ENCODE measurements at places on chromosomes 6 and 20.

- no peak for DNase-seq
These were observed 3.7 kb downstream of the FAM83C start for GRCh38 chr20:35288325-35289060.

DNA sequence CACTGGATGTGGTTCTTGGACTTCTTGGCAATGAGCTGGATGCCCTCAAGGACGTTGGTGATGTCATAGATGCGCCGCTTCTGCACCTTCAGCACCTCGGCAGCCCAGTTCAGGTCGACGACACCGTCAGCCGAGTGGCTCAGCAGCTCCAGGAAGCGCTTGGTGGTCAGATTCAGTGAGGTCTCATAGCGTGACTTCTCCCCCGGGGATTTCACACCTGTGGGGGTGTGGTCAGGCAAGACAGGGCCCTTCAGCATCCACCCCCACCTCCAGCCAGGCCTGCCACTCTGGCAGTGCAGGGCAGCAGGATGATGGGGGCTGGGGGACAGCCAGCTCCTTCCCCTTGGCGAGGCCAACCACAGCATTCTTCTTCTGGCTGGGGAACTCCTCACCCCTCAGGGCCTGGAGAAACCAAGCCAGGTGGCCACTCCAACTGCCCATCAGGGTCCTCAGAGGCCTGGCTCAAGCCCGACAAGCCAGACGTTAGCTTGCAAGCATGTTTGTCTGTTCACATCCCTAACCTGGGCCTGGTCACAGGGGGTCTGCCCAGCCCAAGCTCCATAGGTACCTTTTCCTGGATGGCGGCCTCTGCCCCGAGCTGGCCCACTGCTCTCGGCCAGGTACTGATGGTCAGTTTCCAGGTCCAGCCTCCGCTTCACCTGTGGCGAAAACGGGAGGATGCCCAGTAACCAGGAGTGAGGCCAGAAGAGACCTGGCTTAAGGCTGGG, 5.7 kb upstream of the NECAB3 start:
- no peak for DNase-seq

- no peak for DNase-seq
These were observed 93.5 kb upstream of the BMP5 start for GRCh38 chr6:55968926-55969325.

- DNase-seq: no peak
These were observed 13.6 kb downstream of the GFOD1 start for GRCh38 chr6:13473768-13474165.

DNA sequence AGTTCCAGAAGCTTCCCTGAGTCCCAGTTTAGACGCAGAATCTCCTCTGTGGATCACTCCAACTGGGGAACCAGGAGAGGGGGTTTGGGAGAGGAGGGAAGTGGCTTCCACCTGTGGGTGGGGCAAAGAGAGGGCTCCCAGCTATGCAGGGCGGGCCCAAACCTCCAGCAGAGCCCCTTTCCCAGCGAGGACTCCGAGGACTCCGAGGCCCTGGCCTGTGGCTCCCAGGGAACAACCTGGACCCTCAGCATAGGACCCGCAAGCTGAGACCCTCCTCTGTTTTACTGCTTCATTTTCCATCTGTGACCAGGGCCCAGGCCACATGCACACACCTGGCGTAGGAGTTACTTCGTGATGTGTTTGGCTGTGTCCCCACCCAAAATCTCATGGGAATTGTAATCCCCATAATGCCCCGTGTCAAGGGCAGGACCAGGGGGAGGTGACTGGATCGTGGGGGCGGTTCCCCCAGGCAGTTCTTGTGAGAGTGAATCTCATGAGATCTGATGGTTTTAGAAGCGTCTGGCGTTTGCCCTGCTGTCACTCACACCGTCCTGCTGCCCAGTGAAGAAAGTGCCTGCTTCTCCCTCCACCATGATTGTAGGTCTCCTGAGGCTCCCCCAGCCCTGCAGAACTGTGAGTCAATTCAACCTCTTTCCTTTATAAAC, 27.9 kb downstream of the NTSR1 start:
- no peak for DNase-seq

- no peak for DNase-seq
These were observed 809 bp upstream of the NOL7 start for GRCh38 chr6:13614126-13614925.

GRCh38 chr6:99282479-99283062, 66.9 kb downstream of the FAXC start:
- DNase-seq: no peak

DNA sequence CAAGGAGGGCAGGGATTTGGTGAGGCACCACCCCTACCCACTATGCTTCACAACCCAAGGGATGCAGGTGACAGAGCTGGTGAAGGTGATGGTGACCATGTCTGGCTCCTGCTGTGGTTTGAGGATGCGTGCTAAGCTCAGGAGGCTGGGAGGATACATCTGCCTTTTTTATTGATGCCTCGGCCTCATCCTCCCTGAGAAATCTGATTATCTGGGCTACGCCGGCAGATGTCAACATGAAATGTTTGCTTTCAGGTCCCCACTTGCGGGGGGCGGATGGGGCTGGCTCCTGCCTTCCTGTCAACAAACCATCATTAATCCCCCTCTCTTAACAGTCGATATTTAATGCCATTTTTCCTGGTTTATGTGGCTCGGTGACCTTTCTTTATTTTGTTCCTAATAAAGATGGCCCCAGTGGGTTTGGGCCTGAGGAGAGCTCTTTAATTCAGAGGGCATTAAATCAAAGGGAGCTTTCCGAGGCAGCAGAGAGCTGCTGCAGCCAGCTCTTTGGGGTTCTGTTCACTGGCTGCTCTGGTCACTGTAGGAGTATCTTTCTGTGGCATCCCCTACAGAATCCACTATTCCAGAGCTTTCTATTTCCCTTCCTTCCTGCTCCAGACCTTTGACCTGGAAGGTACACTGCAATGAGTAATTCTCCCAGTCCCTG, 33.5 kb upstream of the LRFN2 start:
- no peak for DNase-seq

DNA sequence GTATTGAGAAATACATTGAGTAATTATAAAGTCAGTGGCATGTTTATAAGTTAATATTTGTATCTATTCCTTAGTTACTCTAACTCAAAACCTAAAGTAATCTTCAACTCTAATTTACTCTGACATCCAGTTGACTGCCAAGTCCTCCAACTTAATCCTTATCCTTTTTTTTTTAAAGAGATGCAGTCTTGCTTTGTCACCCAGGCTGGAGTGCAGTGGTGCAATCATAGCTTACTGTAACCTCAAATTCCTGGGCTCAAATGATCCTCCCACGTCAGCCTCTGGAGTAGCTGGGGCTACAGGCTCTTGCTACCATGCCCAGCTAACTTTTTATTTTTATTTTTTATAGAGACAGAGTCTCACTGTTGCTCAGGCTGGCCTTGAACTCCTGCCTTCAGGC, 24.4 kb downstream of the PTPN1 start:
- no peak for DNase-seq

DNA sequence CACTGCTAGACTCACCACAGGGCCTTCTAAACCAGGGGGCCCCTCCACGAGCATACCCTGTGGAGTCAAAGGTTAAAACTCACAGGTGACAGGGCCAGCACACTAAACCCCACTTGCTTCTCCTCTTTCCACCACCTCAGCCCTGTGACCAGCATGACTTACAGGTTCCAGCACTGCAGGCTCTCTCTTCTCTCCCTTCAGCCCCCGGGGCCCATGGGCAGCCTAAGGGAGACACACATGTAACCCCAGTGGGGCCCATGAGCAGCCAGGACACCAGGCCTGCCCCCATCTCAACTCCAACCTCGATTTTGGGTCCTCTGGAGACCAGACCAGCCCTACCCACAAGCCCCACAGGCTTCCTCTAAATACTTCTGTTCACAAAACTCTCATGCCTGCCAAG, 28.0 kb downstream of the HLA-DPB1 start:
- no peak for DNase-seq

- DNase-seq: no peak
These were observed 51.4 kb upstream of the LGSN start for GRCh38 chr6:63371104-63371715.

DNA sequence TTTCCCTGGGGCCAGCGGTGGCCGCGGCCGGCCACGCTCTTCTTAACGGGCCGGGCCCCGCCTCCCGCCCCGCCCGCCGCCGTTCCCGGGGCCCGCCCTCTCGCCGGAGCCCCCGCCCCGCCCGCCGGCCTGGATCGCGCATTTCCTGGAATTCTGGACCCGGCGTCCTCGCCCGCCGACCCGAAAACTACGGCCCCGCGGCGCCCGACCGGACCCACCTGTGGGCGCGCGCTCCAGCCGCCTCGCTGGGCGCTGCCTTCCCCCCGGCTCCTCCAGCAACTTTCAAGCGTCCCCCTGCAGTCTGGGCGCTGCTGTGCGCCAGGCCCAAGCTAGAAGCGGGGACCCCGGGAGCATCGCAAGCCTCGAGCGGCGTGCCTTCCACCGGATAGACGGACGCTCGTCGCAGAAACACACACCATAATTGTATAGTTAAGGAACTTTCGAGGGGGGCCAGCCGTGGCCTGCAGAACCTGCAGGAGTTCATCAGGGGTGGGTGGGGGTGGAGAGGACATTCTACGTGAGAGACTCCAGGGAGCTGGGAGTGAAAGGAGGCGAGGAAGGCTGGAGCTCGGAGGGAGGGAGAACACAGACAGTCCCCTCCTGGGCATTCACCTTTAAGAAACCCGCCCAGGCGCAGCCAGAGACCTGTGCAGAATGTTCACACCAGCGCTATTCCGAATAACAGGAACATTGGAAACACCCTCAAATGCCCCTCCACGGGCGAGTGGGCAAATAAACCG, at the start of gene ADA:
ADA (minus strand) TSS at position 16 of the 740 bp plus-strand sequence. CDS start 92 bp downstream, outside the sequence.
- no peak for DNase-seq

DNA sequence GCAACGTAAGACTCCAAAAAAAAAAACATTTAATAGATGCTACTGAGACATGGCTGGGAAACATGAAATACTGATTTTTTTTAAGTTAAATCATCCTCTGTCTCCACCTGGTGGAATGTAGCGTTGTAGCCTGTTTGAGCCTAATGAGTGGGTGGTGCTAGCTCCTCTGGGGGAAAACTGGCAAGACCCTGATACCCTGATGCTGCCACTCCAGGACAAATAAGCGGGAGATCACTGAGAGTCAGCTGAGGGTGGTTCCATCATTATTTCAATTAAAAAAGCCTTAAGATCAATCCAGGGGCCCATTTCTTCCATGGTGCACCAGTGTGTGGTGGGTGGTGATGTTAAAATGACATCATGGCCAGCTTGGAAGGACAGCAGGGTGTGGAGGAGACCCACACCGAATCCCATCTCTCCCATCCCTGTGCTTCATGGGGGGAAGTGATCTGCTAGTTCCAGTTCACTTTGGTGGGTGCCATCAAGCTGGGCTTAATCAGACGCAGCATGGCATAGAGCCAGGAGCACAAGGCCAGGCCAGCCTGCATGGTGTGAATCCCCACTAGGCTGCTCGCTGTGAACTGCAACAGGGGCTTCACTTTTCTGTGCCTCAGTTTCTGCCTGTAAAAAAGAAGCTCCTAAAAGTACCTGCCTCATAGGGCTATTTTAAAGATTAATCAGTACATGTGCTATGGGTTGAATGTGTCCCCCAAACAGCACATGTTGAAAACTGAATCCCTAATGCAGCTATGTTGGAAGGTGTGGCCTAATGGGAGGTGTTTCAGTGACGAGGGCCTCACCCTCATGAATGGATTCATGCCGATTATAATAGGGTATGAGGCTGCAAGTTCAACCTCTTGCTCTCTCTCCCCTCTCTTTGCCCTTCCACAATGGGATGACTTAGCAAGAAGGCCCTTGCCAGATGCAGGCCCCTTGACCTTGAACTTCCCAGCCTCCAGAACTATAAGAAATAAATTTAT, 13.0 kb upstream of the MRPS10 start:
- no peak for DNase-seq

DNA sequence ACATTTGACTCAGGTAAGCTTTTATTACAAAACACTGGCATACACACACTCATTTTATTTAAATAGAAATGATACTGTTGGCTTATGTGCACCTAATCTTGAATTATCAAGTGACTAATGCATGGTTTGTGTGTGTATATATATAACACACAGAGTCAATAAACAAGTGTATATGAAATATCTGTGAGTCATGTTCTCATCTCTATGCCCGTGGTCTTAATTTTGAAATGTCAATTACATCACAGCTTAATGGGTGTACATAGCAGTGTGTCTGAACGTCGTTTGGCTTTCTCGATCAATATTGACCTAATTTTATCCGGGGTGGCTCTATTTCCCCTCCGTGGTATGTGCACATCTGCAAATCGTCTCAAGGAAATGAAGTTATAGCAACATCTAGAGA, 104.0 kb upstream of the ZFP64 start:
- DNase-seq: no peak

DNA sequence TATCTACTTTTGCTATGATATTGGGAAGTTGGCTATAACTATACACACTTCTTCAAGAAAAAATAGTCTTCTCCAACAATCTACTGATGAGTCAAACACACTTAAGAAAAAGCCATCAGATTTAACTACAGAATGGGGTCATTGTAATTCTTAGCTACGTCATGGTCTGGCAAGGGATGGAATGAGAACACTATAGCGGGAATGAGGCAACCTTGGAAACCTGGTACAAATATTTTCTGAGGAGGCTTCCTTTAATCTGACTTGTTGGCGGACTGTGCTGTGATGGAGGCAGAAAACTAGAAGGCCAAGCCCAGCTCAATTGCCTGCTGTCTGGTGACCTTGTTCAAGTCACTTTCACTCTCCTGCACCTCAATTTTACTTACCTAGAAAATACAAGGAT, 586.8 kb upstream of the JAG1 start:
- no peak for DNase-seq

GRCh38 chr6:125264476-125264875, 37.3 kb downstream of the HDDC2 start:
- DNase-seq: no peak

DNA sequence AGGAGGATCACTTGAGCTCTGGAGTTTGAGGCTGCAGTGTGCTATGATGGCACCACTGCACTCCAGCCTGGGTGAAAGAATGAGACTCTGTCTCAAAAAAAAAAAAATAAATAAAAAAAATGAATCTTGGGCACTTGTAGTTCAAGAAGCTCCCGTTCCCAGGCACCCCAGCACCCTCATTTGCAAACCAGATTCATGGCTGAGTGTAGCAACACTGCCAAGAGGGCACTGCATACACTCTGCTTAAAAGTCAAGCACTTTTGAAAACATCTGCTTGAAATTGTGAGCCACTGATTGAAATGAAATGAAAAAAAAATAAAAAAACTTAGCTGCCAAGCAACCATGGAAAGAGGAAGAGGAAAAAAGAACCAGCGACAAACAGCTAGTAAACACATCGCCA, 124.7 kb upstream of the SASH1 start:
- DNase-seq: no peak
